ENCODE measurements at places on chromosomes 12 and 14.

- DNase-seq, result no peak
Observed at GRCh38 chr12:32903318-32903717, 6.7 kb upstream of the PKP2 start.

- no peak for DNase-seq
Observed at GRCh38 chr12:6826125-6826733, 2.0 kb upstream of the P3H3 start.

GRCh38 chr12:121561009-121561395 lies 19.8 kb downstream of the KDM2B start:
- DNase-seq, result no peak

GRCh38 chr12:126424696-126425095 lies 1359.5 kb downstream of the AACS start:
- DNase-seq, result no peak

DNA sequence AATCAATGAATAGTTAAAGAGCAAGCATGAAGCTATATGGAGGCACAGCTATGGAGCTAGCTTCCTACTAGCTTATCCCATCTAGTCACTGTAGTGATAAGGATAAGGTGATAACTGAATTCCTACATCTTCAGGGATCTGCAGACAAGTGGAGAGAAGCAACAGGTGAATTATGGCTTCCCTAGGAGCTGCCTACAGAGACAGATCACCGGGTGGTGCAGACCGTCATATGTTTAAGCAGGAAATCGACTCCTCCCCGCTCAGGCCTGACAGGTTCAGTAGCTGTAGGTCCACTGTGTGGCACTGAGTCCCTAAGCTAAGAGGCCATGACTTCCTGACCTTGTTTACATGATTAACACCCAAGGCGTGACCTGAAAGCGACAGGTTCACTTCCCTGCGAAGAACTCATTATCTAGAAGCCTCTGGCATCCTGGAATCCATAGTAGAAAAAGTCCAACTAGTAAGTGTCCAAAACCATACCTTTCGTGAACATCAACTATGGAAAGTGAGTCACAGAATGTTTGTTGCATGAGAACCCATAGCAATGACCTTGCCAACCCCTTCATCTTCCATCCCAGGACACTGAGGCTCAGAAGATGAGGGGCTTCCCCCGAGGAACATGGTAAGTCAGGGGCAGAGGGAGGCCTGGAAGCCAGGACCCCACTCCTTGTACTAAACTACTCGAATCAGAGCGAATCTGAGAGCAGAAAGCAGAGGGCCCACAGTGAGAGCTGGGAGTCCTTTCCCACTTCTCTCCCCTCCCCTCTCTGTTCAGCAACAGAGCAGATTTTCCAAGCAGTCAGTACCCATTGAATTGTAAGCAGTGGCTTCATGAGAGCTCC lies 75.4 kb upstream of the CCND2 start:
- no peak for DNase-seq

Data from cortex of kidney (tissue), 1 donor.